CD4-positive, alpha-beta T cell treated with Interferon gamma for 1 hour (primary cell): ENCODE measurements at places on chromosomes 4 and X.

DNA sequence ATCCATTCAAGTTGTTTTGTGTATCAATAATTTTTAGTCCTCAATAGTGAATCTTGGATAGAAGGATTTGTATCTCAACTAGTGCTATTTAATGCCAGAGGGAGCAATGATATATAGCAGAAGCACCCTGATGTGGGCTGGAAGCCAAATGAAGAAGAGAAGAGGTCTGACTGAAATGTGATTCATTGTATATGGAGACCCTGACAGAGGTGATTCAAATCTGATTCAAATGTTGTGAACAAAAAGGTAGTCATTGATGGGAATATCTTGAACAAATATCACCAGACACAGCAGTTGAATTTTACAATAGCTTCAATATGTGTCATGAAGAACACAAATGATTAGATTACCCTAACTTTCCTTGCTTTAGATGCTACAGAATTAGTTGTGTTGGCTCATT, 27.5 kb upstream of the SULT1B1 start:
- no peak for DNase-seq

DNA sequence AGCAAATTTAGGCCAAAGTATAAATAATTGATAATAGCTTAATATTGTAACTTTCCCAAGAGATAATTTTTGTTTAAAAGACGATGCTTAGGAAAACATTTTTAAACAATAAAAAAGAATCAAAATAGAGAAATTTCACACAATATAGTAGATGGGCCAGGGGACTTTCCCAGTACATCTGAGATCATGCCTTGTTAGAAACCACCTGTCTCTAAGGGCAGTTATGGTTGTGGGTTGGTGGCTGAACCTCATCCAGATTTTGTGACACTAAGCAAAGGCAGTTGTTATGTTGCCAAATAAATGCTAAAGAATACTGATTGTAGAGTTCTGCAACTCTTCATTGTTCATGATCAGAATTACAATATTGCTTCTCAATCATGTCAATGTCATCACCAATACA, 270.6 kb downstream of the BANK1 start:
- DNase-seq, result no peak

DNA sequence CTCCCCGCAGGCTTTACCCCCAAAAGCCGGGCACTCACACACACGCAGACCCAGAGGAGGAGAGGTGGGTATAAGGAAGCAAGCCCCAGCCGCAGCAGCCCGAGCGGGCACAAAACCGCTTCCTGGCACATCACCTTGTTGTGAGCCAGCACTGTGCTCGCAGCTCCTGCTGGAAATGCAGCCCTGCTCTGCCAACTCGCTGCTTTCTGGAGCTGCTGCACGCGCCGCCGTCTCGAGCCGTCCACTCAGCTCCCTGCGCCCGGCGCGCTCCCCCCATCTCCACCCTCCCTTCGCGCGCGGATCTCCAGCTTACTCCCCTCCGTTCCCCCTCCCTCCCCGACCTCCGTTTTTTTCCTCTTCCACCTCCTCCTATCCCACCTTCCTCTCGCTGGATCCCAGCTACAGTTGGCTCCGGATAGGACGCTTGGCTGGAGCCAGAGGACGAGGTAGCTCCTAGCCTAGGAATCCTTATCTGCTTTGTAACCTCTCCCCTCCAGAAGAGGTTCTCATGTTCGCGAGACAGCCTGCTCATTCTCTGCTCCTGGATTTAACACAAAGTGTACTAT, at the start of gene SPOCK3:
Gene SPOCK3, minus strand, starts transcription at position 179 of the 566 bp plus-strand sequence.
- no peak for DNase-seq

- DNase-seq, result no peak
Measured at GRCh38 chrX:102341867-102342266, 94.9 kb downstream of the NXF2 start.

- DNase-seq, result no peak
Measured at GRCh38 chrX:46823481-46823880, 13.4 kb upstream of the RP2 start.

DNA sequence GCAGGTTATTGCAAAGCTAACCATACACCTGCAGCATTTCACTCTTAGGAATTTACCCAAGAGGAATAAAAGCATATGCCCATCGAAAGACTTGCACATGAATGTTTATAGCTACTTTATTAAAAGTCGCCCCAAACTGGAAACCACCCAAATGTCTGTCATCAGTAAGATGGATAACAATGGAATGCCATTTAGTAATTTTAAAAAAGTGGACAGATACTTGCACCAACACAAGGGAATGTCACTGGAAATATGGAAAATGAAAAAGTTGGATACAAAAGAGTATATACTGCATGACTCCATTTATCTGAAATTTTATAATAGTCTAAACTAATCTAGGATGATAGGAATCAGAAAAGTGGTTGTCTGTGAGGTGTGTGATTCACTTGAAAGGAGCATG, 12.9 kb downstream of the GK start:
- DNase-seq, result no peak

DNA sequence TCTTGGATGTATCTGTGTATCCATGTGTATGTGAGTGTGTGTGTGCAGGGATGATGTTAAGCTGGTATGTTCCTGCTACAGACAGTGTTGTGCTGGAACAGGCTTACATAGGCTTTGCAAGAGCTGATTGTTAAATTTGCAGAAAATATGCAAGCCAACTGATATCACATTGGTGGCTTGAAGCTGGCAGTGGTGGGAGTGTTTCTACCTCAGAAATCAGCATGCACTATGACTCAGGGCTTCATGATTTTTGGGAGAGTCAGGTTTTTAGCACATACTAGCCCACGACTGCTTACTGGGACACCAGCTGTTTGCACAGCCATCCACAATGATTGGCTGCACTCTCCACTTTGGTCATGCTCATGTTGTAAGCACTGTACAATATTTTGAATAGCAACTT, 261.8 kb downstream of the DHX15 start:
- no peak for DNase-seq

DNA sequence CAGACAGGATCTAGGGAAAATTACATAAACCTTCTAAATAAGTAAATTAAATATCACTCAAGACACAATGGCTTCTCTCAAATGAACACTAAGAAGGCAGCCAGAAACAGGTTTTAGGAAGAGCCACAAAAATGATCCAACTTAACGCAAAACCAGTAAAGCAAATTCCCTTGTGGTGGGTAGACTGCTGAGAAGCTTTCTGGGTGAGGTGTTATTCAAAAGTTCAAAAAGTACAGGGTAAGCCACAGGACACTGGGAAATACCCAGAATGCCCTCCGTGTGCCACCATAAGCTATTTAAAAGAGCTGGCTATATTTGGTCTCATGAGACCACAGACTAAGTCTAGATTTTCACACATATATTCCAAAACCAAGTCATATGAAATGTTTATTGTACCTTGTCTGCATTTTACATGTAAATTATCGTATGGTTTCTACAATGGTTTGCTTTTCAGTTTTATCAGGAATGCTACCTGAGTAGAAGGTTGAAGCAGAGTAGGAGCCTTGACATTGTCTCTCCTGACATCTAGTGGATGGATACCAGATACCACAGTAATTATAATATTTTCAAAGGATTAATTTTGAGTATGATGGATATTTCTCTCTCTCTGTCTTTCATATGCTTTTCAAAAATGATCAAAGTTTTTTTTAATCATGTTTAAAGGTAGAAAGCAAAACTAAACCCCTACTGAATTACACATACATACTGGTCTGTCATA, 109.3 kb upstream of the KLHL13 start:
- no peak for DNase-seq

- no peak for DNase-seq
Measured at GRCh38 chr4:4560642-4561041, 18.8 kb upstream of the STX18 start.

DNA sequence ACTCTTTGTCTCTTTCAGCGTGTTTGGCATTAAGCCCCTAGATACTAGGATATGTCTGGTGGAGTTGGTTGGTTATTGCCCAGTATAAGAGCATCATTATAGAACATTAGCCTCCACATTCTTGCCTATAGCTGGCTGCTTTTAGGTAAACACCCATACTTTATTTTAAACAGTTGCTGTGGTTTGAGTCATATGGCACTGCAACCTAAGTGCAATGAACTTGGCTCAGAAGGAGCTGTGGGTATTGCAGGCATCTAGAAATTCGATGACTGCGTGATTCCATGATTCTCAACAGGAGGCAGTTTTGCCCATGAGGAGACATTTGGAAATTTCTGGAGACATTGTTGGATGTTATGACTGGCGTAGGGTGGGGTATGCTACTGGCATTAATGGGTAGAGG, 49.5 kb downstream of the DCLK2 start:
- DNase-seq, result no peak
